ENCODE measurements at places on chromosomes 1 and 21.

DNA sequence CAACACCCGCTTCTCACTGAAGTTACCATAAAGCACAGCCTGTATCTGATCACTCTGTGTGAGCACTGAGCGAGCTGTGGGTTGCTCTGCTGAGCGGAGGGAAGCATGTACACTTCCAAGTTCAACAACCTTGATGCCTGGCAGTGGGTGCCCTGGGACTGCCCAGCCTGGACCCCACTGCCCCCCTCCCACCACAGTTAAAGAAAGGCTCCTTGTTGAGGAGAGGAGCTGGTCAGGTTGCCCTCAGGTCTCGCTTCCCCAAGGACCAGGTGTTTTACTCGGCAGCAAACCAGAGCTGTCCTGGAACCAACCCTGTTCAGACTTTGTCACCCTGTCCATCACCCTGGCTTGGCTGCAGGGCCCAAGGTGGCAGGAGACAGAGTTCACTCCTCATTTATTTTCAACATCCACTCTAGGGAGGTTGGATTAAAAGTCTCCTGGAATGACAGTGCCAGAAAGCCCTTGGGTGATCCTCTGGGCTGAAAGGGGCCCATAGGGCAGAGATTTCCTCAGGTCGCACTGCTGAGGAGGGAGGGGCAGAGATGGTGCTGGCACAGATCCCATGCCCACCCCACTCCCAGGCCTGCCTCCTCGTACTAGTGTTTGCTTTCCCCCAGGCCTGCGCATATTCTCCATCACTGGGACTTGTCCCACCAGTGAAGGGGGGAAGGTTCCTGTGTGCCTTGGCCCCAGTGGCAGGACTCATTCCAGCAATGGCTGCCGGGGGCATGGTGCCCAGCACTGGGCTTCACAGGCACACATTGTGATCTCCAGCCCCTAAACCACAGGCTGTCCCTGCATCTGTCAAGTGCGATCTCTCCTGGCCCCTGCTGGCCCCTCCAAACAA lies 101.7 kb downstream of the TRABD2B start:
- DNase-seq: no peak

DNA sequence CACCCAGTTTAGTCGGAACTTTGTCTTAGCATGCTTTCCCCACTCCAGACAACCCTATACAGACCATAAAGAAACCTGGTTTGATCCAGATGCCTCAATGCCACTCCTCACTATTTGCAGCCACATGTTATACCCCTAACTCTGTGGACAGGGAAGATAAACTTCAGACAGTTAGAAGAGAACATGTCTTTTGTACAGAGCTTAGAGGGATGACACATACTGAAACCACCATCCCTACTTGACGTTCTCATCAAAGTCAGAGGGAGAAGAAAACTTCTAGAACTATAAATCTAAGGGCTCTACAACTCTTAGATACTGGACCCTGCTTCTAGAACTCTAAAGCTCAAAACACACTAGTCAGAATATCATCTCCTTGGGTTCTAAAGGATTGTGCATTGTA lies 3.7 kb downstream of the SYT6 start:
- DNase-seq: no peak

DNA sequence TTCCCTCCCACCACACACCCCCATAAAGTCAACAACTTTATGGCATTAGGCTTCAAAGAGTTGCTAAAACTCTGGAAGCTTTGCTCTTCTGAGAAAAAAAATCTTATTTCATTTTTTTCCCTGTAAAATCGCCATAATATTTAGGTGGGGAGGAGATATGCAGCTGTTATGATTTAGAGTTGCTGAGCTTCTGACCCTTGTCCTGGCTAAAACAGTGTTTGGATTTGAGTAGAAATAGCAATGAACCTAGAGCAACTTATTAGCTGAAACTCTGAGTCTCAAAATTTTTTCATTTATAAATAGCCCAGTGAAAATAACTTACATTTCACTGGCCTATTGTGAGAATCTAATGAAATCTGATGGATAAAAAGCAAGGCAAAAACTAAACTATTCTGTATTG lies 482.8 kb upstream of the NFIA start:
- no peak for DNase-seq

DNA sequence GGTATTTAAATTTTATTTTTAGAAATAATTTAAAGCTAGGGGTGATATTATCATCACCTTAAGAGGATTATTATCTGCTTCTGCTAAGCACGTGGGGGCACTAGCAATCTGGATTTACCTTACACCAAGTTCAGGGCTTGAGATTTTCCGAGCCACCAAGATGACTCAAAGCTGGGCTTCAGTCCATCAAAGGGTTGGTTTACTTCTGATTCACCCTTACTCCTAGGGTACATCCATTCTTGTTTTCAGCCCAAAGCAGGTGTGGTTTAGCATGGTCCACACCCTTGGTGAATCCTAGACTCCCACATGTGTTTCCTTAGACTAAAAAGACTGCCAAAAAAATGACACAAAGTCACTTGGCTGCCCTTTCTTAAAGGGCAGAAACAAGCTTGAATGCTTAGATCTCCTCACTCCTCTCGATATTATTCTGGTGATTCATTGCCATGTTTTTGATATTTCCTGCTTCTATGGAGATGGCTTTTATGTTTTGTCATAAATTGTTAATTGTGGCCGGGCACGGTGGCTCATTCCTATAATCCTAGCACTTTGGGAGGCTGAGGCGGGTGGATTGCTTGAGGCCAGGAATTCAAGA lies 9.8 kb upstream of the PRSS38 start:
- DNase-seq: no peak

GRCh38 chr1:23152966-23153684 lies 15.5 kb downstream of the LUZP1 start:
- DNase-seq: no peak

- DNase-seq: no peak
Measured at GRCh38 chr1:147754661-147755060, 5.7 kb downstream of the GJA5 start.

DNA sequence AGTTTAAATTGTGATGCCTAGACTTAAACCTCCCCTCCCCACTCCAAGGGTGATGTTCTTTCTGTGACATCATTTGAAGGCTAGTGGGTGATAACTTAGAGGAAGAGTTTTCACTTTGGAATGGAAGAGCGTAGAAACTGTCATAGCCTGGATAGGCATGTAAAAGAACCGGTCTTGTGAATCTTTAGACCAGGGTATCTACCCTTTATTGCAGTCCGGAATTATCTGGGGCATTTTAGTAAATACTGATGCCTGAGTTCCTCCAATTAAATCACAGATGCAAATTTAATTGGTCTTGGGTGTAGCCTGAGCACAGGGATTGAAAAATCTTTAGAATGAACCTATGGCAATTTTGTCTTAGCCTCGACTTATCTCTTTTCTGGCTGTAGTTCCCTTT lies 24.7 kb downstream of the MAN1C1 start:
- DNase-seq: no peak

DNA sequence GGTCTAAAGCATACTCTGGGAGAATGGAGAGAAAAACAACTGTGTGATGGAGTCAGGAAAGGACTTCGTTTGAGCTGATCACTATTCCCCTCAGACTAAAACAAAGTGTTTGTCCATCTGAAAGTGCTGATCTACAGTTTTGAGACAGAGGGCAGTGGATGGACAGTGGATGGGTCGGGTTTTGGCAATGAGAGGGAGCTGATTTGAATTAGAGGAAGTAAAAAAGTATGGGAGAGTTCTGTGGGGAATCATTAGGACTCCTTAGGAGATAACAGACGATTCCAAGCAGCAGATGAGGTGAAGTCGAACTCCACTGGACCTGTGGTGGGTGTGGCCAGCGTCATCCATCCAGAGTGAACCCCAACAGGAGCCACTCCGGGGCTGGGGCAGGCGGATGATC lies 62.3 kb downstream of the PTGS2 start:
- no peak for DNase-seq

GRCh38 chr21:42829417-42829816 lies 49.9 kb downstream of the WDR4 start:
- DNase-seq: no peak

GRCh38 chr21:31455506-31455905 lies 111.4 kb upstream of the TIAM1 start:
- no peak for DNase-seq

DNA sequence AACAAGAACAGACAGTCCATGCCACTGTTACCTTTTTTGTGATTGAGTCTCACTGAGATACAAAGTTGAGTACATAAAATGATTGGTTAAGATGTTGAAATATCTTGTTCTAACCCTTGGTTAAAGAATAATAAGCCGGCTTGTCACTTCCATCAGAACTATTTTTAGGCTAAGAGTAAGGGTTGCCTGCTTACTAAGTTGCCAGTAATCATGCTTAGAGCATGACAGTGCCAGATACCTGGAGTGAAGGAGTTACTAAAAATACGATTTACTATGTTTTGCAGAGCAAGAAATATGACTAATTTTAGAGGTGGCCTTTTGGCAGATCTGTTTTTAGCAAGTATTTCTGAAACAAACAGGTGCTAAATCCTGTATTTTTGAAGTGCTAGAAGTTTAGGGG lies 6.0 kb downstream of the HUNK start:
- DNase-seq: no peak

- DNase-seq: no peak
Measured at GRCh38 chr1:28510970-28511440, 5.2 kb downstream of the RCC1 start.

DNA sequence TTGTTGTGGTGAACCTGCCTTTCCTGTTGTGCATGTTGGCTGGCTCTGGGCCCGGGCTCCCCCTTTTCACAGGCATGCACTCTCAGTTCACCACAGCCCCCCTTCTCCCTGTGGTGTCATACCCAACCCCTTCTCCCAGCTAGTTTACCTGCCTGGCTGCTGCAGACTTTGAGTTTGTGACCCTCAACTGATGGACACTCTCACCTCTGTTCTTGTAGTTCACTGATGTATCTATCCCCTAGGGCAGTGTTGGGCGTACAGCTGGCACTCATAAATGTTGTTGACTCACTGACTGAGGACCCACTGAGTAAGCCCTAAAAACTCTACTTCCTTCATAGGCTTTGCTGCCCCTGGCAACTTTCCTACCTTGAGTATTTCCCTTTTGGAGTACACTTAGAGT lies 54.9 kb downstream of the WDR64 start:
- DNase-seq: no peak

DNA sequence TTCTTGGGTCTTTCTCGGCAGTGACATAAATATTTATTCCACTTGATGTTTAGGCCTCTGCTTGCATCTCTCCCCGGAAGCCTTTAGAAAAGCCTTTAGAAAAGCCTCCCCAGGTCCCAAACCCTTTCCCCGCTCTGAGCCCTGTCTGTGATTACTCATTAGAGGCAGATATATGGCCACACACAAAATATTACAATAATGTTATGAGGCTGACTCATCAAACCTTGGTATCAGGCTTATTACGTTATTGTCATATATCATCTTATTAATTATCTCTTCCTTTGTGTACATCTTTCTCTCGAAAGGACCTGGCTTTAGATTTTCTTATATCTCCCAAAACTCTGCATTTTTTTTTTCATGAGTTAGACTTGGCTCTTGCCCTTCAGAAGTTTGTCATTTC lies 69.5 kb downstream of the FGGY start:
- DNase-seq: no peak

DNA sequence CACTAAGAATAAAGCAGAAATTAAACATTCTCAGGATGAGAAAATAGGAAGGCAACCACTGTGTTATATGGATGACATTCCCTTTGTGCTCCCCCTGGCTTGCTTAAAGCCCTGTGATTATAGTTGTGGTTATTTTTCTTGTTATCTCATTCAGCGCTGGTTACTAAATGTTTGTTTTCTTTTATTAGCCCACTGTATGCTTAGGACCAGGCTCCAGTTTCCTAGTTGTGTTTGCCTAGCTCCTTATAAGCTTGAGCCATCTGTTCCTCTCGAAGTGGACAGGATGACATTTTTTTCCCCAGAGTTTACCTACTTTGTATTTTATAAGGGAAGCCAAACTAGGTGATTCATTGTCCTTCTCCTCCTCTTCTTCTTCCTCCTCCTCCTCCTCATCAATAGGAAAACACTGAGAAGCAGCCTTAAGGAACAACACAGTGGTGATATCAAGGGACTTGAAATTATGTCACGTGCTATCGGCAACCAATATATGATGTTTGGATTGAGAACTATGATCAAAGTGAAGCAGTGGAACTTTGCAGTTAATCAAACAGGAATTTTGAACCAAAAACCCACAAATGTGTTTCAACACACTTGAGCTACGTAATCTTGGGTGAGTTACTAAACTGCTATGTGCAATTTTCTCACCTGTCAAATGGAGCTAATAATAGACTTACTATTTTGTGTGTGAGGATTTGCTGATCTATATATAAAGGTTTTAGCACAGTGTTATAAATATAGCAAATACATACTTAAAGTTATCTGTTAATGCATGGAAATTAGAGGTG lies 35.1 kb upstream of the RGS7 start:
- peak; percentile 54 for DNase-seq

GRCh38 chr1:155352631-155353030 lies 31.9 kb downstream of the RUSC1 start:
- DNase-seq: no peak

- no peak for DNase-seq
Measured at GRCh38 chr1:221776495-221777301, 34.8 kb upstream of the DUSP10 start.
